ENCODE measurements at places on chromosomes 2 and 18.

GRCh38 chr2:402721-403120, 114.8 kb upstream of the ALKAL2 start:
- no peak for DNase-seq

- DNase-seq = peak; percentile 64
Measured at GRCh38 chr2:239225871-239226561, 174.8 kb downstream of the HDAC4 start.

GRCh38 chr2:127051116-127052056, 55.6 kb downstream of the BIN1 start:
- DNase-seq = peak; percentile 60

GRCh38 chr2:219448776-219449341, 14.2 kb downstream of the SPEG start:
- DNase-seq = no peak

- no peak for DNase-seq
Measured at GRCh38 chr2:84546551-84546950, 30.3 kb downstream of the DNAH6 start.

GRCh38 chr2:159152128-159152778, 134.2 kb downstream of the WDSUB1 start:
- no peak for DNase-seq

DNA sequence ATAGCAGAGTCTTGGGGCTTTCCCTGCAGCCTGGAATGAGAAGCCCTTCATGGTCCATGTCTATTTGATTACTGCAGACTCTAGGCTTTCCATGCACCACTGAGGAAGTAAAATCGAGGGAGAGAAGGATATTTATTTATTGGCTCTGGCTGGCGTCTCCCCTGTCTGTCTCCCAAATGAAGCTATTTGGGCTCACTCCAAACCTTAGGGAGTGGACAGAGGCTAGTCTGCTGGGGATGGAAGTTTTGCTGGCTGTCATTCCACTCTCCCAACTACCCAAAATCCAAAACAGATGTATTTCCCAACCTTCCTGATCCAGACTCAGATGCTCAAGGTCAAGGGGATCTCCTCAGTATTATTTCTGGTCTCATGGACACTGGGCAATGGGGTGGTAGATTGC, 33.7 kb downstream of the TMEM17 start:
- DNase-seq = no peak

DNA sequence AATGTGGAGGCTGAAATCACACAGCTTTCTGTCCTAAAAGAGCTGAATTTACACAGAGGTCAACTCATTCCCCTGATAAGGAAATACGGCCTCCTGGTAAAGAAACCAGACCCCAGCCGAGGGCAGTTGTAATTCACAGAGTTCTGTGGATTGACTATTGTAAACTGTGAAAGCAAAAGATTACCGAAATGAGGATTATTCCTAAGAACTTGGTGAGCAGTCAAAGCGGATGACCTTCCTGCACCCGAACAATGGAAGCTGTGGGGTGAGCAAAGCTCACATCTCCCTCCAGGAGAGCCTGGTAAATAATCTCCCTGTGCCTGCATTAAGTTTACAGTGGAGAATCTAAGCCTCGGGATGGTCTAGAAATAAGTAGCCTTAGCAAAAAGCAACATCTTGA, 138.2 kb upstream of the PXDN start:
- no peak for DNase-seq

GRCh38 chr2:121605820-121606733, 43.2 kb downstream of the CLASP1 start:
- no peak for DNase-seq

- peak; percentile 85 for DNase-seq
Measured at GRCh38 chr2:24491542-24492420, 727 bp downstream of the NCOA1 start.

DNA sequence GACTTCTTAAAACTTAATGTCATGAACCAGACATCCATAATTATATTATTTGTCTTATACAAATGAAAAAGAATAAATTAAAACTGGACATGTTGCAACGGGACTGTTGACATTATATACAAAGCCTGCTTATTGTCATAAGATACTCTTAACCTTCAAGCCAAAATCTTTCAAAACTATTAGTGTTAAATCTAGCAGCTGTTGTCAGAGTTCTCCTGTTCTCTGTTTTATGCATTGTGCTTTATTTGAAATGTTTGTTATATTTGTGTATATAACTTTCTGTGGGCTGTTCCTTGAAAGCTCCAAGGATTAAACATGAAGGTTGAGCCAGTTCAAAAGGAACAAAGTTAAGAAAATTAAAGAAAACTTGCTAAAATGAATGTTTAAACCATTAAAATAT, 335.5 kb upstream of the NT5C1B start:
- DNase-seq = no peak

DNA sequence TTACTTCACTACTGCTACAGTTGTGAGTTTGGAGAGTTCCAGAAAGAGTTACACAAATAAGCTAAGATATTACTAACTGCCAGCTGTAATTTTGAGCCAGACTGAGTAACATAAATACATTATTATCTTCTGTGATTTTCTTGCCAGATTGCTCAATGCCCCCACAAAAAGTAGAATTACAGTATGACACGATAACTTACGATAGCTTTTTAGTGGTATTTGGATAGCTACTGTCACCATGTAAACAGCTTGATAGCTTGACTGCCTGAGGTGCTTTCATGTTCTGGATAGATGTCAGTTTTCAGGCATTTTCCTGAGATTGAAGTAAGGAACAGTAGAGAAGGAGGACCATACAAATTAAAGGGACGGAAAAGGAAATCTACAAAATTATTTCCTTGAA, 533.3 kb downstream of the SOCS6 start:
- no peak for DNase-seq

DNA sequence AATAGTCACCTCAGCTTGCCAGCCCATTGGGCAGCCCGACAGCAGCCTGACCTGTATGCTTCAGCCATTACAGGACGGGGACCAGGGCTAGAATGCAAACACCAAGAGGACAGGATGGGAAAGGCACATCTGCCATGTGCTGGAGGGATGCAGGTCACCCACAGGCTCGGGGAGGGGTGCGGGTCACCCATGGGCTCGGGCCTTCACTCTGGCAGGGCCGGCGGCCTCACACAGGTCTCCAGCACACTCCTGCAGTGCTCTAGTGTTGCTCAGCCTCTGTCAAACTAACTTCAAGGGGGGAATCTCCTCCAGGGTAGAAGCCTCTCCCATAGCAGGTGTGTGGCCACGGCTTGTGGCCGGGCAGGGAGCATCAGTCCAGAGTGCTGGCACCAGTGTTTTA, 222.5 kb downstream of the SEPTIN10 start:
- no peak for DNase-seq

DNA sequence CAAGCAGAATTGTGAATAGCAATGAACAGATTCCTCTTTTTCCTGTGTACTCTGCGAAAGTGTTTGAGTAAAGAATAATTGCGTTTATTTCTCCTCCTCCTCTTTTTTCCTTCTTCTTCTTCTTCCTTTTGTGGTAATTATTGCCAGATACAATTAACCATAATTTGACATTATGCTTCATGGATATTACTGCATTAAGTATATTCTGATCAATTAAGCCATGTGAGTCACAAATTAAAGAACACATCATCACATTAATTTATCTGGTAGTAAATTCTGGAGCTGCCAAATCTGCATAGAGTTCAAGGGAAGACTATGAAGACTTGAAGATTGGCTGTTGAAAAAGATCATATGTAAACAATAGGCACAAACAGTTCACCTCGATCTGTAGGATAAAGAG, 72.9 kb upstream of the TFPI start:
- DNase-seq = no peak

DNA sequence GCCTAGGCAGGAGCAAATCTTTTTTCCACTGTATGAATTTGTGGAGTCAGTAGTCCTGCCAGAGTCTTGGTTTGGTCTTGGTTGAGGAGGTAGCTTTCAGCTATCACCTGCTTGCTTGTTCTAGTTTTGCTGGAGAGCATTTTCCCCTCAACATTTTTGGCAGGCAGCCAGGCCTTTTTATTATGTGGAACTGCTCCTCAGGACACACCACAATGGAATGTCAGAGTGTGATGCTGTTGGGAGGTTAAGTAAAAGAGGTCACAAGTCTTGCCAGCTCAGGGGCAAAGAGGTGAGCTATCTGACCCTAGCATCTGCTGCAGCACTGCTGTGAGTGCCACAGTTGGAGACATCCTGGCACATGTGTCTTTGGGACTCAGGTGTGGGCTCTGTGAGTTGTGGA, 258.0 kb downstream of the CNTNAP5 start:
- no peak for DNase-seq

DNA sequence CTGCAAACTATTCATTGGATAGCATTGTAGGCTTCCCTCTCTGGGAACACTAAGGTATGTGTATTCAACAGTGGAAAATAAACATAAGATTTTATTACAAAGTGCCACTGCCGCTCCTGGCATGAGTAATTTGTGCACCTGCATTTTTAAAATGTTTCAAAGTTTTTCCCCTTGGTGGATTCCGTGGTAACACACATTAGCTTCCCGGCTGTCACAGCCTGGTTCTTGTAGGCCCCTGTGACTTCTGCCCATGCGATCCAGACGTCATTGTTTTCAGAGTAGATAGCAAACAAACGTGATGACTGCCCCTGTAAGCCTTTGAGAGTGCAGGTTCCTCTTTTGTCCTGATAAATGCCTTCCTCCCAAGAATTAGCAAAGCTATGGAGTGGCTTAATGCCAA, 421.0 kb downstream of the ZNF521 start:
- DNase-seq = no peak

DNA sequence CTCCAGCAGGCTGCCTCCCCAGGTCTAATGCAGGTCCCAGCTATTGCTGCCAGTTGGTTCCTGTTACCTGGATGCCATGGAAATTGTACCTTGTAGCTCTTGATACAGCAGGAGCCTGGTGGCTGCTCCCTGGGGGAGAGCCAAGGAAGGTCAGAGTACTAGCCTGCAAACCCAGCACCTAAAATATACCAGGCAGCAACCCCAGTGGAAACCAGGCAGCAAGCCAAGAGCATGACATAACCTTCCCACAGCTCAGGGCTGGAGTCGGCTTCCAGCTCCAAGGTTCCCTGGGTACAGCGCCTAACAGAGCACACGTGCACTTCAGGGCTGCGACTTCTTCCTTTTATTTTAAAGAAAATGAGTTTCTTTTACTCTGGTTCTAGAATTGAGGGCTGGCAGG, 30.3 kb downstream of the TNP1 start:
- peak; percentile 91 for DNase-seq

GRCh38 chr2:230356084-230356483, 29.1 kb downstream of the SP140L start:
- no peak for DNase-seq

All from right cardiac atrium (tissue), 5 donors.